ENCODE measurements at places on chromosomes 2 and 18.

DNA sequence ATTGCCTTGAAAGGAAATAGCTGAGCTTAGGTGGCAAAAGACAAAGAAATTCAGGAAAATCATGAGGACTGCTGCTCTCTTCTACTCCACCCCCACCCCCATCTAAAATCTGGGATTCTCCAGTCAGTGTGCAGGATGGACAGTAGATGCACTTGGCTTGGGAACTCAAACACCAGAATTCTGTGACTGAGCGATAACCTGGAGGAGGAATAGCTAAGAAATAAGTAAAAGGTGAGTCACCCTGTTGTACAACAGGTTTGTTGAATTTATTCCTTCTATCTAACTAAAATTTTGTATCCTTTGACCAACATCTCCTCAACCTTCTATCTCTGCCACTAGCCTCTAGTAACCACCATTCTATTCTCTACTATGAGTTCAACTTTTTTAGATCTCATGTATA lies 1029.9 kb upstream of the ACVR2A start:
- no peak for ATAC-seq

DNA sequence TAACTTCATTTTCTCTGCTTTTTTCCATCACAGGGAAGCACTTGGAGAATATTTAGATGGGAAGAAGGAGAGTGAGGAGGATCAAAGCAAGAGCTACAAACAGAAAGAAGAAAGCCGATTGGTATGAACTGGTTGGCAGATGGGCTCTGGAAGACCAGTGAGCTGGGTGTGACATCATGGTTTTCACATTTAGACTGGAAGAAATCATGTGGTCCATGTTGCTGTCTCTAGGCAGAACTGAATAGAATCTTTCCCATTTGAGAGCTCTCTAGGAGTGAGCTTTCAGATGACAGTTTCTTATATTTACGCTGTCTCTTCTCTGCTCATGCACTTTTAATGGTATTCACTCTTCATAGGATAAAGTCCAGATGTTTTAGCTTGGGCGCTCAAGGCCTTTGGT lies 12.6 kb downstream of the DRC1 start:
- no peak for ATAC-seq

DNA sequence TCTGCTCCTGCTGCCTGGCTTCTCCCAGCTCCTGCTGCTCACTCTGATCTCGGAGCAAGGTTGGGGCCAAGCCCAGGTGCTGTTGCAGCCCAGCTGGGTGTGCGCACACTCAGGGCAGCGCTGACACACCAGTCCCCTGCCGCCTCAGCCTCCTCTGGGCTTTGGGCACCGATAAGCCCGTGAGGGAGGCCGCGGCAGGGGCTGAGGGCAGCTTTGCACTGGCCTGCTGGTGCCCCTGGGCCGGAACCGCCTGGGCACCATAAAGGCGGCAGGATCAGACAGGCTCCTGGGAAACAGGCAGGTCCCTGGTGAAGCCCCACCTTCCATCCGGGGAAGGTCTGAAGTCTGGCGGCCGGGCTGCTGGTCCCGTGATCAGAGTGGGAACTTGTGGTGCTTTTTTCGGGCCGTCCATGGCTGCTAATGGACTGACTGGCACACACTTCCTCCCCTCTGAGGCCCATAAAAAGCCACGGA lies 14.1 kb upstream of the EML6 start:
- peak; percentile 51 for ATAC-seq

- peak; percentile 76 for ATAC-seq
Observed at GRCh38 chr2:177501186-177501585, 108.6 kb downstream of the AGPS start.

DNA sequence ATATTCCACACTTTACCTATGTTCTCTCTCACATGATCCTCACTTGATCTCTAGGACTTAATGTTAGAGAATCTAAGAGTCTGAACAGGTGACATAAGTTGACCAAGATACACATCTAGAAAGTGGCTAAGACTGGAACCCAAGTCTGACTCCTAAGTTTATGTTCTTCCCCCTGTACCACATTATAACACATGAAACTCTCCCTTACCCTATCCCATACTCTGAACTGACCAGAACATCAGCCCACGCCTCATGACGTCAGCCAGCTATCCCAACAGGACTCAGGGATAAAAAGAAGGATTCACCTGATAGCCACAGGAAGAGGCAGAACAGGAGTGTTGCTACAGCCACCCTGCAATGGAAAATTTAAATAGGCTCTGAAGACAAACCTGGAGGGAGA lies 392.2 kb downstream of the ZEB2 start:
- peak; percentile 47 for ATAC-seq

- ATAC-seq: no peak
Observed at GRCh38 chr2:24490181-24490689, 819 bp upstream of the NCOA1 start.

DNA sequence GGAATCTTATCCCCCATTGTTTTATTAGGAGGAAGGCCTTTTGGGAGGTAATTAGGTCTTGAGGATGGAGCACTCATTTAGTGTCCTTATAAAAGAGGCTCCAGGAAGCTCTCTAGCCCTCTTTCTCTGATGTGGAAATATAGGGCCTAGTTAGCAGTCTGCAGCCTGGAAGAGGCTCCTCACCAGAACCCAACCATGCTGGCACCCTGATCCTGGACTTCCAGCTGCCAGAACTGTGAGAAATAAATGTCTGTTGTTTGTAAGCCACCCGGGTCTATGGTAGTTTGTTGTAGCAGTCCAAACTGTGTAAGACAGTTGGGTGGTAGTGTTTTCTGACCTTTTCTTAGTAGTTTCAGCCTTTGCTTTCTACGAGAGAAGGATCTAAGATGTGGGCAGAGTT lies 100.7 kb downstream of the KIAA1328 start:
- ATAC-seq: no peak

- no peak for ATAC-seq
Observed at GRCh38 chr2:238899386-238899785, 51.5 kb downstream of the TWIST2 start.

DNA sequence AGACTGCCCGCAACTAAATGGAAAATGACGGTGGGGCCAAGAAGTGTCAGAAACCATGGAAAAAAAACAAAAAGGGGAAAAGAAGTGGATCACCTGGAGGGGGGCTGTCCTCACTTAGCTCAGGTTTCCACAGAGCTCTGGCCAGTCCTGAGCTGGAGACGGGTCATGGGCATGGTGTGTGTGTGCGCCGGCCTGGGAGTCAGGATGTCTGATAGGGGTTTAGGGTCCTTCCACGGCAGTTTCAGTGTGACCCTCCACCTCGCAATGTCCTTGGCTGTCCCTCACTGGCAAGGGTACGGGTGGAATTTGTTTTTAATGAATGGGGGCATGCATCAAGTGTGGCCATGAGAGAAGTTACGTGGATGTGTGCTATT lies 133.2 kb upstream of the MEIS1 start:
- ATAC-seq: no peak

DNA sequence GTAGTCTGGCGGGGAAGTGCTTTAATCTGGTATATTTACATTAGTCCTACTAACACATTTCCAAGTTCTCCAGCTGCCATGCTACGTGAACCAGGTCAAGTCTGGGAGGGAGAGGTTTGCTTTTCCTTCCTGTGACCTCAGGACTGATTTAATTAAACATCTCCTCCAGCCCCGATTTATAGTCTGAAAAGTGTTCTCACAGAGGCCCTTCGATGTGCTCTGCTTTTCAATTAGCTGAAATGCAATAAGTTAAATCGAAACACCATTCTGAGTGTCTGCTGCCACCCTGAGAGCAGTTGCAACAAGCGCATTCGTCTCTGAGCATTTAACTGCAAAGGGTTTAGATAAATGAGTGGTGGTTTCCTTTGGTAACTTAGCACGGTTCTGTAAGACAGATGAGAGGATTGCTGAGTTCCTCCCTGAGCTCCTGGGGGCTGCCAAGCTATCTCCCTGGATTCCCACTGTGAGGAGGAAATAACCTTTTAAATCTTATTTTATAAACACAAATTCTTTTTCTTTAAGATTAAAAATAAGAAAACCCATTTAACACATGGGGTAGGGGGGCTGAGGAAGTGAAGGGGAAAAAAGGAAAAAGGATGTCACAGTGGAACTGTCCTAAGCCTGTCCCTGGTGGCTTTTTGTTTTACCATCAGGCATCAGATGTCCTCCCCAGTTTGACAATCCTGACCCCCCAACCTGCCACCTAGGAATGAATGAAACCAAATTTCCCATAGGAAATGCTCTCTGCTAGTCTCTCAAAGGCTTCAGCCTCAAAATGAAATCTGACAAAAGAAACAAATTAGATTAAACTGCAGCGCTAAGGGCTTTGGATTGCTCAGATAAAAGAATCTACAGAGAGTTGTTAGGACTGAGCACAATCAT lies 56.5 kb upstream of the CREB1 start:
- ATAC-seq: peak; percentile 87

Data from activated T-helper 17 cell treated with anti-CD3 and anti-CD28 coated beads, Interleukin-2, amount 50 U/mL, for 72 hours (primary cell).